Kidney epithelial cell (primary cell): ENCODE measurements at places on chromosomes 13 and 19. TPM values are rescaled to one million over a fixed set of nuclear protein-coding genes. Genes with fewer than 3 reads are reported as not detected.

- no peak for DNase-seq
These were observed 27.4 kb downstream of the CLEC4M start for GRCh38 chr19:7790416-7790815.

The KLK12 gene
- not detected in 2 replicates for total RNA-seq

The ZNF492 gene
- 0.71 and 0.89 TPM in 2 replicates for total RNA-seq

DNA sequence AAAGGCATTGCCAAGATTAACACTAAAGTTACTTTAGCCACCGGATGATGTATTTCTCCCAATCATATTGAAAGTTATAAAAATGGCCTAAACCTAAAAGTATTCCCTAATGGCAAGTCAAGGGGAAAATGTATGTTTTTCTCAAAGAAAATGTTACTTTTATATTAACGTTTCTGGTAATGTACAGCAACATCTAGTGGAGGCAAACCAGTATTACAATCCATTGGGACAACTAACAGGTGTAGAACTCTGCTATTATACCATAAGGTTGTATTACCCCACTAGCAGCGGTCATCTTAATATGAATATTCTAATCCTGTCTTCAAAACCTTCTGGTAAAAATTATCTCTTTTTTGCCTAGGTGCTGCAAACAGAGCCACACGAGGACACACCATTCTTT, 69.2 kb downstream of the ZNF100 start:
- no peak for DNase-seq
